H1 (cell line): ENCODE measurements at places on chromosomes 6 and 20. TPM values are rescaled to one million over a fixed set of nuclear protein-coding genes. Genes with fewer than 3 reads are reported as not detected.

The CGA gene
- not detected in 2 replicates for total RNA-seq

The ZBTB9 gene
- total RNA-seq, result 20.2 and 25.0 TPM in 2 replicates

DNA sequence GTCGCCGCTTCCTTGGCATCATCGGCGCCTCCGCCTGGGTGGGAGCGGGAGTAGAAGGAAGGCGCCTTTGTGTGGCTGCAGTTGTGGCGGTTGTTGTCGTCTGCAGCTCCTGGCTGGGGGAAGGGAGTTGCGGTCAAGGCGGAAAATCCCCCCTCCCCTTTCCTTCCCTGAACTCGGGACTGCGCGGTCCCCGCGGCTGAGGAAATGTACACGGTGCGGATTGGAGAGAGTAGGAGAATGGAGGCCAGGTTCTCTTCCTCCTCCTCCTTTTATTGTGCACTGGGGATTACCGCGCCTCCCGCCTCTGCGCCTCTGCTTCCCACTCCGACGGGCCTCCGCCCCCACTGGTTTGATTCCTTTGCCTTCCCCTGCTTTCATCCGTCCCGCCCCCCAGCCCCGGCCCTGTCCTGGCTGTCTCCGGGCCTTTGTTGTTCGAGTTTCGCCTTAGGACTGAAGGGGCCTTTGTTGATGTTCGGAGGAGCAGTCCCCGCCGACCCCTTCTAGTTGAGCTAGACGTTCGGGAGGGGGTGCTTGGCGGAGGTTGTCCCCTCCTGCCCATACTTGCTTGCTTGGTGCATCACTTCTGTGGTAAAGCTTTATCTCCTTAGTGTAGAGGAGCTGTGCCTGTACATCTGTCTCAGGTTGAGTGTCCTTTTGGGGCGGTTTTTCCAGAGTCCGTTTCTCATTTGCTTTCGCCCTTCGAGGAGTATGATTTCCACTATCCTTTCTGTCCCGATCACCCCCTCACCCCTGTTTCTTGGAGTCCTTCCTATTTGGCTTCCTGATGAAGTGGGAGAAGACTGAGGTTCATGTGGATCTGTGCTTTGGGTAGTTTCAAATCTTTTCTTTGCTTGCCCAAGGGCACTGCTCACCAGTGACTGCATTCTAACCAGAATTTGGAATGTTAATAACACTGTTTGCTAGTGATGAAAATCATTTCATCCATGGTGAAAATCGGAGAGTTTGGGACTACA lies 764 bp downstream of the ZNF292 start:
- peaks cover 9% of the 10 kb centered on the region; the same call in 1 of the 2 replicates for H3K27me3 ChIP-seq
- peak overlapping the region; percentile 87 for H3K4me3 ChIP-seq
- H3K27ac ChIP-seq, result peak overlapping the region; percentile 97
- H3K36me3 ChIP-seq, result no peaks in the 10 kb centered on the region
- DNase-seq, result no peak

The SSR1 gene
- 98.9 and 117 TPM in 2 replicates for total RNA-seq

DNA sequence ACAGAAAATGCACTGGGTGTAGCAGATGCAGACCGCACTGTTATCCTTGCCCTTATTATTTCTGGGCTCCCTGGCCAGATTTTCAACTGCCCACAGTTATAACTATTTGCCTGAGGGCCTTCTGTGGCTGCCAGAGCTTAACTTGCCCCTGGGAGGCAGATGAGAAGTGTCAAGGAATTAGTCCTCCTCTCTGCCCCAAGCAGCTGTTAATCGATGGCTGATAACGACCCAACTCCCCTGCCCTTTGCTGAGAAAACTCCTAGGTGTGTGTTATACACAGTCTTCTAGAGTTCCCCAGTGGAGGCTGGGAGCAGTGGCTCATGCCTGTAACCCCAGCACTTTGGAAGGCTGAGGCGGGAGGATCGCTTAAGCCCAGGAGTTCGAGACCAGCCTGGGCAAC lies 44.4 kb upstream of the SHLD1 start:
- no peaks in the 10 kb centered on the region for H3K27me3 ChIP-seq
- H3K27ac ChIP-seq, result no peak overlapping the region
- no peak overlapping the region for H3K4me3 ChIP-seq
- H3K4me1 ChIP-seq, result no peaks in the 10 kb centered on the region

The KHDC1L gene
- total RNA-seq, result not detected in 2 replicates

DNA sequence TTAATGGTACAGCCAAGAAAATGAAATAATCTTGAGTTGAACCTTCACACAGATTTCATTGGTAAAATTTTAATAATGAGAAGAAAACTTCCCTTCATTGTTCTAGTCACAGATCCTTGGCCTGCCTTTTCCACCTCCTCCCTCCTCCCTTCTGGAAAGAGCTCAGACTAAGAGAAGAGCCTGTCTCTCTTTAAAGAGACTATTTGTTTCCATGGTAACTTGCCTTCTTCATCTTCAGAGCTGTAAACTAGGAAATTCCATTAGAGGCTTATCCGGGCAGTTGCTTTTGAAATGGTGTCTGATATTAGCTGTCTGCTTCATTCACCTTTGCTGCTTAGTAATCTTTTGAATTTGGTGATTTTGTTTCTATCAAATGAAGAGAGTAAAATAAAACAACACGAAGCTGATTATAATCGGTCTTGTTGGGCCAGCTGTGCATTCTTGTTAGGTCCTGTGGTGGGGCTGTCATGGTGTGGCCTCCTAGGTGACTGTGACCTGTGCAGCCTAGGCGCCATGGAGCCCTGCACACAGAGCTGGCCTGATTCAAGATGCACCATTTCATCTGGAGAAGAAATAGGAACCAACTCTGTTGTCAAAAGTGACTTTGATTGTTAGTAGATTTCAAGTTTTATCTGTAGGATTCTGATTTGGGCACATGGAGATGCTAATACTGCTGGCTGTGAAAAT lies 96.7 kb downstream of the MAP3K7 start:
- no peak overlapping the region for H3K27ac ChIP-seq
- H3K27me3 ChIP-seq, result no peaks in the 10 kb centered on the region
- H3K36me3 ChIP-seq, result no peaks in the 10 kb centered on the region
- DNase-seq, result no peak
- H3K4me3 ChIP-seq, result no peak overlapping the region
- H3K4me1 ChIP-seq, result peaks cover 14% of the 10 kb centered on the region

The CD93 gene
- total RNA-seq, result 0.07 TPM in 1 of 2 replicates, not detected in the other

- no peaks in the 10 kb centered on the region for H3K27me3 ChIP-seq
- no peak overlapping the region for H3K27ac ChIP-seq
- no peaks in the 10 kb centered on the region for H3K4me1 ChIP-seq
- no peak overlapping the region for H3K4me3 ChIP-seq
- no peaks in the 10 kb centered on the region for H3K36me3 ChIP-seq
These were observed 126.3 kb downstream of the C6orf118 start for GRCh38 chr6:165183071-165183470.

The TRAPPC3L gene
- not detected in 2 replicates for total RNA-seq

The DCDC2 gene
- total RNA-seq, result 0.15 and 0.23 TPM in 2 replicates

DNA sequence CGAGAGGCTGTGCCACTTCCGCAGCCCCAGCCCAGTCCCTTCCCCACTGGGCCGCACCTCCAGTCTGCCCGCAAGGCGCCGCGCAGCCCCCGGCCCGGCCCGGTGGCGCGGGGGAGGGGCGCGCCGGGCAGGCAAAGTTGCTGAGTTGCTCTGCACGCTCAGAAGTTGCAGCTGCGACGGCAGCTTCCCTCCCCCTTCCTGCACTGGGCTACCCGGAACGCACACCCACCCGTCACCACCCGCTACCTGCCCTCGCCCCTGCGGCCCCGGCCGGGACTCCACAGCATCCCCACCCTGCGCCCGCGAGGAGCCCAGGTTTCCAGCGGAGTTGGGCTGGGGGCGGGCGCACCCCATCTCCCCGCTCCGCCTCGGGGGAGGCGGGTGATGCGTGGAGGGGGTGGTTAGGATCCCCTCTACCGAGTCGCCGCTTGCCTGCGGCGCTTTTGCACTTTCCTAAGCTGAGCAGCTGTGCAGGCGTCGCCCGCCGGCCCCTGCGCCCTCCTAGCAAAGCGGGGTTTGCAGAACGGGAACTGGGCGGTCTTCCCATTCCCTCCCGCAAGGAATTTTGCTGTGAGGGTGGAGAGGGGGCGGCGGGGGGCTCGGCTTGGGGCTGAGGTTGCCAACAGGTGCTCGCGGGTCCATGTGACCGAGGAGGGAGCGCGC lies 55.9 kb upstream of the RREB1 start:
- H3K27me3 ChIP-seq, result peaks cover 16% of the 10 kb centered on the region
- peak overlapping the region; percentile 83 for H3K4me3 ChIP-seq
- H3K36me3 ChIP-seq, result no peaks in the 10 kb centered on the region
- DNase-seq, result no peak
- H3K4me1 ChIP-seq, result peaks cover 5% of the 10 kb centered on the region; the same call in 1 of the 2 replicates

The ANKRD66 gene
- total RNA-seq, result not detected in 2 replicates

- DNase-seq, result no peak
- H3K27ac ChIP-seq, result no peak overlapping the region
- no peaks in the 10 kb centered on the region for H3K27me3 ChIP-seq
- H3K4me3 ChIP-seq, result no peak overlapping the region
- no peaks in the 10 kb centered on the region for H3K4me1 ChIP-seq
These were observed 32.2 kb downstream of the HTR1E start for GRCh38 chr6:86969573-86969972.

- no peak within 1 kb of the TSS for H3K4me3 ChIP-seq
- H3K4me1 ChIP-seq, result peaks cover 7% of the 10 kb centered on the region
- H3K27me3 ChIP-seq, result no peaks in the 10 kb centered on the region
- H3K36me3 ChIP-seq, result peaks cover 33% of the 10 kb centered on the region
These were observed at the start of gene CLDN20 for GRCh38 chr6:155263373-155264063. TSS of gene CLDN20 (plus strand) at chr6:155264013. CDS start at chr6:155275720, 11,707 bp downstream.

The PRL gene
- total RNA-seq, result not detected in 2 replicates

DNA sequence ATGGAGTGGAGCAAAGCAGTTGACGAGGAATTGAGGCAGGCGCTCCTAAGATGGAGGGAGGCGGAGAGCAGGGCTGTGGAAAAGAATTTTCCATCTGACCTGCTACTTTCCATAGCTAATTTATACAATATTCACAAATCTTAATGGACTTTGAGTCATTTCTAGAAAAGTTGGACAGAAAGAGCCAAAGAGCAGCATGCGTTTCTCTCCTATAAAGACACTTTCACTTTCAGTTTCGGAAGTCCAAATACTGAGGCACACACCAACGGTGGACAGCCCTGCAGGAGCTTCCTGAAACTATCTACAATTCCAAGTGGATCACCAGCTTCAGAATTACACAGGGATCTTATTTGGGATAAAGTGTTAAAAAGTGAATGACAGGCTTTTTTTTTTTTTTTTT lies 43.5 kb downstream of the PANK2 start:
- DNase-seq, result no peak
- no peak overlapping the region for H3K27ac ChIP-seq

- H3K4me1 ChIP-seq, result no peaks in the 10 kb centered on the region
- no peak for DNase-seq
- H3K36me3 ChIP-seq, result no peaks in the 10 kb centered on the region
These were observed 44.4 kb downstream of the HDDC2 start for GRCh38 chr6:125257351-125257750.

DNA sequence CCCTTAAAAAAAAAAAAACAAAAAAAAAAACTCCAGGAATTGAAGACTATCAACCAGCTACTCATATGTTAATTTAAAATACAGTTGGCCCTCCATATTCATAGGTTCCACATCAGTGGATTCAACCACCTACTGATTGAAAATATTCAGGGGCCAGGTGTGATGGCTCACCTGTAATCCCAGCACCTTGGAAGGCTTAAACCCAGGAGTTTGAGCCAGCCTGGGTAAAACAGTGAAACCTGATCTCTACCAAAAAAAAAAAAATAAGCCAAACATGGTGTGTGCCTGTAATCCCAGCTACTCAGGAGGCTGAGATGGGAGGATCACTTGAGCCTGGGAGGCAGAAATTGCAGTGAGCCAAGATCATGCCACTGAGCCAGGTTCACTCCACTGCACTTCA lies 72.4 kb upstream of the SMIM8 start:
- H3K27ac ChIP-seq, result no peak overlapping the region
- no peaks in the 10 kb centered on the region for H3K27me3 ChIP-seq
- H3K36me3 ChIP-seq, result peaks cover 6% of the 10 kb centered on the region; the same call in 1 of the 2 replicates
- no peaks in the 10 kb centered on the region for H3K4me1 ChIP-seq
- no peak for DNase-seq

The HLA-DRA gene
- 4.1 and 5.0 TPM in 2 replicates for total RNA-seq

The KIF6 gene
- 0.65 and 1.5 TPM in 2 replicates for total RNA-seq

DNA sequence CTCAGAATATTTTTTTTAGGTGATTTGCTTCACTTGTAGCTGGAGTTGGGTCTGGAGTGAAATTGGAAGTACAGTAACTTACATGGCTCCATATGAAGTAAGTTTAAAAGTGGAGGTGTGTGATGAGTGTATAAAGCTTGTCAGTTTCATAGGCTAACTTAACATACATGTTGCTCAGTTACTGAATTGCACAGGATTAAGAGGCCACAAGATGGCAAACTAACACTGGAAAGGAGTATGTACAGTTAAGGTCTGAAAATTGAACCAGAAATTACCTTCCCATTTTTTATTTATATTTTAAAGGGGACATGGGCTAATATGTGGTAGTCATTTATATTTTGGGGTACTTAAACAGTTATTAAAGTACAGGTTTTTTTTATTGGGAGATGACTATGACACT lies 45.3 kb upstream of the SMIM8 start:
- no peak for DNase-seq
- H3K4me3 ChIP-seq, result no peak overlapping the region
- H3K27ac ChIP-seq, result no peak overlapping the region
- no peaks in the 10 kb centered on the region for H3K4me1 ChIP-seq
- H3K27me3 ChIP-seq, result no peaks in the 10 kb centered on the region
- no peaks in the 10 kb centered on the region for H3K36me3 ChIP-seq

The PRSS35 gene
- 2.3 and 2.9 TPM in 2 replicates for total RNA-seq

- DNase-seq, result no peak
- no peaks in the 10 kb centered on the region for H3K36me3 ChIP-seq
- no peak overlapping the region for H3K27ac ChIP-seq
These were observed 6.4 kb upstream of the TXNDC5 start for GRCh38 chr6:7916959-7917358.

The SMLR1 gene
- total RNA-seq, result not detected in 2 replicates

The FAM217A gene
- total RNA-seq, result not detected in 2 replicates

The RTF2 gene
- 51.2 and 51.4 TPM in 2 replicates for total RNA-seq

The SRMS gene
- 0.29 and 0.76 TPM in 2 replicates for total RNA-seq

DNA sequence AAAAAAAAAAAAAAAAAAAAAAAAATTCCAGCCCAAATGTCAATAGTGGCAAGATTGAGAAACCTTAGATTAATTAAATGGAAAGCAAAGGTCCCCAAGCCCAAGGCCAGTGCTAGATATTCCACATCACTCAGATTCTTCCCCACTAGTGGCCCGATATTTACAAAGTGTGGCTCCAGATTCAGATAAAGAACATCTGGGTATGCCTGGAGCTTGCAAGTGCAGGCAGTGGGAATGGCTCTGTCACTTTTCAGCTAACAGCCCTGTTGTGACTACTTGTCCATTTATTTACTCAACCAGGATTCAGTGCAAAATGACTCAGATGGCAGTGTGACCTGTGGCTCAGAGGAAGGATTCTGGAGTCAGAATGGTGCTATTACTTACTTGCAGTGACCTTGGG lies 8.2 kb upstream of the KCNB1 start:
- H3K27ac ChIP-seq, result no peak overlapping the region
- H3K36me3 ChIP-seq, result no peaks in the 10 kb centered on the region
- no peaks in the 10 kb centered on the region for H3K4me1 ChIP-seq
- no peak for DNase-seq

The SLC17A1 gene
- total RNA-seq, result not detected in 2 replicates

The COL21A1 gene
- total RNA-seq, result 3.1 and 3.4 TPM in 2 replicates

- H3K4me3 ChIP-seq, result no peak overlapping the region
- no peaks in the 10 kb centered on the region for H3K27me3 ChIP-seq
- no peaks in the 10 kb centered on the region for H3K4me1 ChIP-seq
- H3K27ac ChIP-seq, result no peak overlapping the region
- DNase-seq, result no peak
These were observed 581.8 kb downstream of the CD109 start for GRCh38 chr6:74277777-74278186.
